Stimulated activated CD8-positive, alpha-beta memory T cell treated with anti-CD3 and anti-CD28 coated beads, Interleukin-4, amount 100 ng/mL, for 24 hours (primary cell): ENCODE measurements at places on chromosomes 2 and 18.

GRCh38 chr2:55943466-55943865 is 19.9 kb upstream of the EFEMP1 start:
- DNase-seq, result no peak

- no peak for DNase-seq
Measured at GRCh38 chr2:1995081-1995480, 250.8 kb upstream of the PXDN start.

- DNase-seq, result no peak
Measured at GRCh38 chr2:237195396-237196120, 109.9 kb downstream of the COPS8 start.

GRCh38 chr2:16034151-16034974 is 94.0 kb downstream of the MYCN start:
- no peak for DNase-seq

DNA sequence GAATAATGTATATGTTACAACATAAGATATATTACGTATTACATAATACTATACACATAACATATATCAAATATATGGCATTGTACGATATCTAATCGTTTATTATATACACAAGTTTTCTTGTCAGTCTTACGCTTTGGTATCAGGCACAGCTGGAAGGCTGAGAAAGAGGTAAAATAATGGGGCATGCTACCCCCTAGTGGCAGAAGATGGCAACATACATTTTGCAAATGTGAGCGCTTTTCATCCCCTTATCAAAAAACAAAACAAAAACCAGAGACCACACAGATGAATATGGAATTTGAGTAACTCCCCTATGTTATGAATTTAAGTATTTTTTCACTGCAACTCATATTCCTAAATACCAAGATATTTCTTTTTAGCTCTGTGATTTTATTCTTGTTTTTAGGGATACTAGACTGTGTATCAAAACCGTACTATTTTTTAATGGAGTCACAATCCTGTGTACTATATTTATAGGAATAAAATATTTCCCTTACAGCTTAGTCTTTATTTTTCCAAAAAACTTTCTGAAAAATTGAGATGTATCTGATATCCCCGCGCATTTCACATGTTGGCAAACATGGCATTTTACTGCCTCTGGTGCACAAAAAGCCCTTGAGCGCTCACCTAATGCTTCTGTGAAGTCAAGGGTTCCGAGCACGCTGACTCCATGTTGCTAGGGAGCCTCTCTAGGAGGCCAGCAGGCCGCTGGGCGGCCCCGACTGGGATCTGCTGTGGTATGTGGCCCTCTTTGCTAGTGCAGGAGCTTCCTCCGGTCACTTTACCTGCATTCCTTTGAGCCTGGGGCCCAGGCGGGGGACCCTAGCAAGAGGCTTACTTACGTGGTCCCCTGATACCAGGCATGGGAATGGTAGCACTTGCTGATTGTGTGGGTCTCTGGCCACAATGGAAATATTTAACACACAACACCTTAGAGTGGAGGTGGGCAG is 62.5 kb downstream of the SLC4A3 start:
- DNase-seq, result no peak
